ENCODE measurements at places on chromosomes 16 and 17.

GRCh38 chr16:84851192-84852127 is 31.7 kb downstream of the CRISPLD2 start:
- DNase-seq, result no peak

GRCh38 chr16:86868070-86868469 is 289.7 kb downstream of the FOXL1 start:
- DNase-seq, result no peak

GRCh38 chr17:81903896-81904599 is 2.0 kb downstream of the NPB start:
- DNase-seq, result no peak

GRCh38 chr16:22789281-22789945 is 24.5 kb upstream of the HS3ST2 start:
- no peak for DNase-seq

- no peak for DNase-seq
These were observed 21.2 kb upstream of the BCAS3 start for GRCh38 chr17:60656499-60656898.

DNA sequence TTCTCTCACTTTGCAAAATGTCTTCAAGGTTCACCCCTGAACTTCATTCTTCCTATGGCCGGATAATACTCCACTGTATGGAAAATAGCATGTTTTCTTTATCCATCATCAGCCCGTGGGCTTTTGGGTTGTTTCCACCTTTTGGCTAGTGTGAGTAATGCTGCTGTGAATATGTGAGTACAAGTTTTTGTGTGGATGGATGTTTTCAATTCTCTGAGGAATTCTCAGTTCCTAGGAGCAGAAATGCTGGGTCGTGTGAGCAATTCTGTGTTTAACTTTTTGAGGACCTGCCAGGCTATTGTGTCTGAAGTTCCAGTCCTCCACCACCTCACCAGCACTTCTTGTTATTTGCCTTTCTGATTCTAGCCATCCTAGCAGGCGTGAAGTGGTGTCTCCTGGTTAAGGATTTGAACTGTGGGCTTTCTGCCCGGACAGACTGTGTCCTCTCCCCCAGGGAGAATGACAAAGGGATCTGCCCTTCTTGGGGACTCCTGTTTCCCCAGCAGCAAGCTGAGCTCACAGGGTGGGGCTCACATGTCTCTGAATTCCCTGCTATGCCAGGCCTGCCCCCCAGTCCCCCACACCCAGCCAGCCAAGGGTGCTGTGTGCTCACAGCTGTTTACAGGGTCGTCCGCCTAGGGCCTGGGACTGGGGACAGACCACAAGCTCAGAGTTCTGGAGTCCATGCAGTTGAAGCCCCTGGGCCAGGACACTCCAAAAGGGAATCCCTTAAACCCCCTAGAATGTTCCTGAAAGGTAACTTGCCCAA is 92.2 kb upstream of the CIBAR2 start:
- DNase-seq, result no peak

- DNase-seq, result no peak
These were observed 12.2 kb downstream of the GNGT2 start for GRCh38 chr17:49198211-49198610.

GRCh38 chr16:1963806-1964505 is 670 bp downstream of the RPS2 start:
- peak; percentile 34 for DNase-seq

DNA sequence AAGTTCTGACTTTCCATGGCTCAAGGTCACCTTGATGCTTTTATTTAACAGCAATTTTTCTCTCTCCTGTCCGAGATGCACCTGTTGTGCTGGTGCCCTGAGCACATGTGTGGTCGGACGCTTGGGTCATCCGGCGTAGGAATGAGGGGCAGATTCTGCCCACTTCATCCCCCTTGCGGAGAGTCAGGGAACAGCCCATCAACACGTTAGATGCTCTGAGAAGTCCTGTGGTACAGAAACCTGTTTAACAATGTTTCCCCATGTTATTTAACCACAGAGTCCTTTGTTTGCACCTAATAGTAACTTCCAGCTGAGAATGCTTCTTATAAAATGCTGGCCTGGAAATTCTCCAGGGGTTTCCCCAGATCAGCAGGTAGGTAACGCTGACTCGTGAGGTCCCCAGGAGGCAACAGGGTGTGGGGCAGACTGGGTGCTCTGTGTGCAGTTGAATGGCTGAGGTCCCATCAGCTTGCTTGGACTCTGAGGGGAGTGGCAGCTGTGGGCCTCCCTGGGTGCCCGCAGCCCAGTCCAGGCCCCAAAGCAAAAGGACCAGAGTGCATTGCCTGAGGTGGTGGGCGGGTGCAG is 17.8 kb downstream of the DOC2B start:
- DNase-seq, result no peak

DNA sequence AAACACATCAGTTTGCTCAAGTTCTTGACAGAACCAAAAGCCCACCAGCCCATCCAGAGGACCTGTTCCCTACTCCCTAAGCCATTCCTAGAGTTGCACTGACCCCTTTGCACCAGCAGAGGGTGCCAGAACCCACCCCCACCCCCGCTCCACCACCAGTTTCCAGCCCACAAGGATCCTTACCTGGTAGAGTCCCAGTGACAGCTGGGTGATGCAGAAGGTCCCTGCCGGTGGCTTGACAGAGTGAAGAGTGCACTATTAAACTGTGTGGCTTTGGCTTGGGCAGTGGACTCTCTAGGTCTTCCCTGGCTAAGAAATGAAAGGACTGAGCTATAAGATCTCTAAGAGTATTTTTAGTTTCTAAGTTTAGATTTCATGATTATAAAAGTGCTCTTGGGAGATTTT is 73.3 kb upstream of the MTMR4 start:
- DNase-seq, result peak; percentile 52

GRCh38 chr16:68086336-68086841 is 1.2 kb downstream of the NFATC3 start:
- no peak for DNase-seq

GRCh38 chr17:70510288-70510687 is 341.0 kb downstream of the KCNJ2 start:
- DNase-seq, result no peak

GRCh38 chr17:76278268-76278908 is 13.2 kb downstream of the UBALD2 start:
- DNase-seq, result no peak

- DNase-seq, result no peak
These were observed 11.8 kb downstream of the IRX5 start for GRCh38 chr16:54942353-54942943.

GRCh38 chr17:61481421-61481820 is 29.2 kb downstream of the TBX4 start:
- no peak for DNase-seq

- no peak for DNase-seq
These were observed 503.7 kb upstream of the C16orf82 start for GRCh38 chr16:26563018-26563417.

GRCh38 chr16:1331712-1332617 is 1.5 kb upstream of the BAIAP3 start:
- no peak for DNase-seq

DNA sequence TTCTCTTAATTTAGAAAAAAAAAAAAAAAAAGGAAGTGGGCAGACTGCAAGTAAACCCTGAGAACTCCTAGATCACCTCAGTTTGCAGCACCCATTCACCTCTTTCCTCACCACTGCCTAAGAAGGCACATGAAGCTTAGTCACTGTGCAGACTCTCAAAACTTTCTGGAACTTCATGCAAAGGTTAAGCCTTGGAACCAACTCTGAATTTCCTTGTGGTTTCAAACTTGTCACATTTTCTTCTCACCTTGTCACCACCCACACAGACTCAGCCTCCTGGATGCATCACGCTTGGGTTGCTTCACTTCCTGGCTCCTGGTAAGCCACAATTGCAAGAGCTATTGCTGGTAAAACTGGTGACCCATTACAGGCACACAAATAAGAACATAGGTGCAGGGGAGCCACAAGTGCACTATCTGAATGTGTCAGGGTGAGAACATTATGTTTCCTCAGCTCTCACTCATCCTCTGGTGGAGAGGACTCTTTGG is 15.0 kb upstream of the CPD start:
- DNase-seq, result peak; percentile 80

DNA sequence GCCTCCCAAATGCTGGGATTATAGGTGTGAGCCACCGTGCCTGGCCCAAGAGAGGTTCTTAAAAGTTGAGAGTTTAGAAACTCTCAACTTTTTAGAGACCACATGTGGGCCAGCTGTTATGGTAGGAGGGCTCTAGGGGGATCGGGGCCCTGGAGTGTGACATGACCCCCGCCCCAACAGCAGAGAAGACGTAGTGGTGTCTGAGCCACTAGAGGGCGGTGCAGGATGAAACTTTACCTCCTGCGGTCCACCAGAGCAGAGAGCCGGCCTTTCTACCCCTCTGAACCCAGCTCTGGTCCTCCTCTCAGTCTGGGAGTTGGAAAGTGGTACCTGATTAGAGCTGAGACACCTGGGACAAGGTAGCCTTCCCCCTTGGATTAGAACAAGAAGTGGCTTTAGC is 7.4 kb downstream of the CDK5RAP3 start:
- peak; percentile 32 for DNase-seq

GRCh38 chr16:56961851-56962281 is at the start of gene CETP:
CETP (plus strand) TSS chr16:56961950; CDS start chr16:56961980, 30 bp downstream.
- DNase-seq, result no peak

- DNase-seq, result no peak
These were observed 126.0 kb upstream of the ERCC4 start for GRCh38 chr16:13793841-13794409.

DNA sequence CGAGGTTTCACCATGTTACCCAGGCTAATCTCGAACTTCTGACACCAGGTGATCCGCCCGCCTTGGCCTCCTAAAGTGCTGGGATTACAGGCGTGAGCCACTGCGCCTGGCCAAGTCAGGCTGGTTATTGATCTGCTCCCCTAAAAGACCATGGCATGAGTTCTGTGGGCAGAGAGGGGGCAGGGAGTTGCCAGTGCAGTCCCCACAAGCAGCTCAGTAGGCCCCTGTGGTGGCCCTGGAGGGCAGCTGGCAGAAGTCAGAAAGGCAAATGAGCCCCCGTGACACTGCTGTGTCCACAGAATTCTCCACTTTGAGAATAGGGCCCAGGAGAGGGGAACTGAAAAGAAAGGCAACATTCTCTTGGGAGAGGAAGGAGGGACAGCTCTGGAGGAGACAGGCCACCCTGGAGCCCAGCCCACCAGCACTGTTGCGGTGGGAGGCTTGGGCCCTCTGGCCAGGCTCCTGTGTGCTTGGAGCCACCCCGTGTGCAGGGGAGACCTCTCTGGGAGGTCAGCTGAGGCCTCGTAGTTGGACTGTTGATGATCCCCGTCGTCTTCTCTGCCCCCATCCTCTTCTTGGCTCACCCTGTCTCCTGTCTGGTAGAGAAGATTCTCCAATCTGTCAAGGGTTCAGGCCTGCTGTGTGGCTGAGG is 2.1 kb upstream of the AMDHD2 start:
- DNase-seq, result no peak

DNA sequence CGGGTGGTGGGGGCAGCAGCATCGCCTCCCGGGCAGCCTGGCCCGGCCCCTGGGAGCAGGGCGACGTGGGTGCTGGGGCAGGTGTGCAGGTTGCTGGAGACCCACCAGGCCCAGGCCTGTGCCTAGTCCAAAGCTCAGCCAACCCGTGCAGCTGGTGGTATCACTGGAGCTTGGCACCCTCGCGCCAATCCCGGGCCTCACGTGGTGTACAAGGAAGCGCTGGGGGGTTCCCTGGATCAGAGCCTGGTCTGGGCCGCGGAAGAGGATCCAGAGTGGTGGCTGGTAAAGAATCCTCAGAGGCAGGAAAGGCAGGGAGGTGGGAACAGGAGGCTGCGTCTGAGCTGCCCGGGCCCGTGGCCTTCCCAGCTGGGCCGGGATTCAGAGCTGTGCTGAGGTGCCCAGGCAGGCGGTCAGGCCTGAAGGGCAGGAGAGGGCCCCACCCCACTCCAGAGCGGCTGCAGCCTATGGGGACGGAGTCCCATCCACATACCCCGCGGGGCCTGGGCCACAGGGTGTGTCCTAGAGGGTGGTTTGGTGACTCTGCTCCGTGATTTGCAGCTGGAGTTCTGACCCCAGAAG is 36.2 kb downstream of the ZFPM1 start:
- DNase-seq, result no peak

- DNase-seq, result no peak
These were observed 29.7 kb upstream of the NGFR start for GRCh38 chr17:49465331-49465903.

- DNase-seq, result no peak
These were observed 138.6 kb downstream of the CDH8 start for GRCh38 chr16:61897657-61898056.

- no peak for DNase-seq
These were observed 66.1 kb downstream of the SMG6 start for GRCh38 chr17:2237521-2237921.

- no peak for DNase-seq
These were observed 9.6 kb upstream of the CES1 start for GRCh38 chr16:55842369-55843104.

DNA sequence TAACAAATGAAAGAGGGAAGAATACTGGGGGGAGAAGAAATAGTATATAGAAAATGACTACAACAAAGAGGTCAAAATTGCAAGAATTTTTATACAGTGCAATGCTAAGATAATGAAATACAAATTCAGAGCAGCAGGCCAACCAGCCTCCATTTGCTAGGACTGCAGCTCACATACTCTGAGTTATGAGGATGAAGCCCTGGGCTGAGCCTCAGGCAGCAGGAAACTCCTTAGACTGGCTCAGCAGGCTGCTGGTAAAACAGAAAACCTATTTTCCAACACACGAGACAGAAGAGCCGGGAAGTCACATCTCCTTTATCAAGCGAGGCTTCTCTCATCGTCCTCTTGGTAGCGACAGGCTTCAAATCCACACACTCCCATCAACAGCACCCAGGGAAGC is 296.5 kb downstream of the SLC39A11 start:
- DNase-seq, result no peak

- peak; percentile 71 for DNase-seq
These were observed 12.7 kb downstream of the SLC35B1 start for GRCh38 chr17:49694847-49695697.

GRCh38 chr16:78189121-78189520 is 89.7 kb downstream of the WWOX start:
- no peak for DNase-seq

GRCh38 chr16:85200471-85201278 is 88.4 kb upstream of the CIBAR2 start:
- DNase-seq, result no peak

- no peak for DNase-seq
These were observed 299.8 kb upstream of the ZFHX3 start for GRCh38 chr16:73347500-73348375.

Data from activated T-cell treated with anti-CD3 and anti-CD28 coated beads, Interleukin-2, amount 50 U/mL, for 4 hours (primary cell).